ENCODE measurements at places on chromosomes 5 and 9.
A peak's percentile ranks its signal among the peaks of the same experiment; 100 is the strongest.

- peak; percentile 5 for DNase-seq
These were observed 2.9 kb upstream of the FOXD1 start for GRCh38 chr5:73451224-73452130.

- peak; percentile 91 for DNase-seq
These were observed 73.4 kb downstream of the ANGPTL2 start for GRCh38 chr9:127049044-127049443.

- peak; percentile 29 for DNase-seq
These were observed 566.7 kb upstream of the KLF4 start for GRCh38 chr9:108056084-108056804.

DNA sequence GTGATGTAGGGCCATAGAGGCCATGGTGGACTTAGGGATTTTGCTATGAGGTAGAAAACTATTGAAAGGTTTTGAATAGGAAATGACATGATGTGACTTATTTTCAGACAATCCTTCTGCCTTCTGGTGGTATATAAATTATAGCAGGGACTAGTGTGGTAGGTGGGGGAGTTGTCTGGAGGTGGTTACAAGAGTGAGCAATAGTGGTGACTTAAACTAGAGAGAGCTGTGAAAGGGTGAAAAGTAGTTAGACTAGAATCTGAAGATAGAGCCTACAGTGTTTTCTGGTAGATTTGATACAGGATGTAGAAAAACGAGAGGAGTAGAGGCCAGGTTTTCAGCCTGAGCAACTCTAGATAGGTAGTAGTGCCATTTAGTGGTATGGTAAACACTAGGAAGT, 32.3 kb downstream of the NAA35 start:
- no peak for DNase-seq

GRCh38 chr9:127826253-127826913, 23.7 kb downstream of the FPGS start:
- DNase-seq: no peak

DNA sequence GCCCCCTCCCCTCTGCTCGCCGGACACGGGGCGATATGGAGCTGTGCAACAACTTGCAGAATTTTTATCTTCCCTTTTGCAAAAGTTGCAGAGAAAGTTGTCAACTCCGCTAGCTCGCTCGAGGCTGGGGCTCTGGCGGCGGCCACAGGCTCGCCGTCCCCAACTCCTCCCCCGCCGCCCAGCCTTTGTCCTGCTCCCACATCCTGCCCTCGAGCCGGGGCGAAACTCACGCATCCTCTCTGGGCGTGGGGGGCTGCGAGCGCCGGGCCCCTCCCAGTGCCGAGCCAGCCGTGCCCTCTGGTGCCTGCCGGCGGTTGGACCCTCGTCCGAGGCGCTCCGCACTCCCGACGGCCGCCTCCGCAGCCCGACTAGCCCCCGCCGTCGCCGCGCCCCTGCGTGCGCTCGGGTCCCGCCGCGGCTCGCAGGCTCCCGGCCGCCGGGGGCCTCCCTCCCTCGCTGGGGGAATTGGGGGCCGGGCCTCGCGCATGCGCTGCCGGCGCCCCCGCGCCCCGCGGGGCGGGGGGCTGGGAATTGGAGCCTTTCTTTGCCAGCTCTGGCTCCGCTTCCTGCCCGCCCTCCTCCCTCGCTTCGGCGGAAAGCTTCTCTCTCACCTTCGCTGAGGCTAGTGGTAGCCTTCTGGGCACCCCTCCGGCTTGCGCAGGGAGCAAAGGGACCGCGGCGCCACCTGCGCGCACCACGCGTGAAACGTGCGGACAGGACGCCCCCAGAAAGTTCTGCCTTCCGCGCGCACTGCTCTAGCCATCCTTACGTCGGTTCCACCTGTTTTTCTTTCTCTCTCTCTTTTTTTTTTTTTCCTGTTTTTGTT, at the start of gene CCNJL:
TSS of gene CCNJL (minus strand) at position 431 of the 826 bp plus-strand sequence. CDS start 641 bp downstream, outside the sequence.
- no peak for DNase-seq

DNA sequence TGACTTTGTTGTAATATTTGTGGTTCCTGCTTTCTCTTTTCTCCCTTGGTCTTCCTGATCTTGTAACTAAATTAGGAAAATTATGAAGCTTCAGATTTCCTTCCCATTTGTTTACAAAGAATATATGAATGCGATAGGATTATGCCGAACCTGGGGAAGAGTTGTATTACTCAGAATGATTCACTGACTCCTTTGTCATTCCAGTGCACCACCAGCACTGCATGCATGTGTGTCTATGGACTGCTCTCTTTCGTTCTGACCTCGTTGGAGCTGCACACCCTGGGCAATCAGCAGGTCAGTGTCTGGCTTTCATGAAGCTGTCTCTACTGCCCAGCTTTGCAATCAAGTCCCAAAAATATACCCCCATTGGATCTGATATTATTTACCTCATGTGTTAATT, 25.5 kb downstream of the NUP188 start:
- no peak for DNase-seq

DNA sequence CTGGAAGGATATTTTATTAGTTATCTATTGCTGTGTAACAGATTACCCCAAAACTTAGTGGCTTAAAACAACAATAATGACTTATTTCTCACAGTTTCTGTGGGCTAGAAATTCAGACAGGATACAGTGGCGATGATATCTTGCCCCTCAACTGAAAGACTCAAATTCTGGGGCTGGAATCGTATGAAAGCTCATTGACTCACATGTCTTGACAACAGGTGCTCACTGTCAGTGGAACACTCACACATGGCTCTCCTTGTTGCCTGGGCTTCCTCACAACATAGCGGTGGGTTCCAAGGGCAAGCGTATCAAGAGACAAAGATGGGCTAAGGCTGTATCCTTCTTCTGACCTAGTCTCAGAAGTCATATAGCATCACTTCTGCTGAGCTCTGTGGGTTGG, 3.7 kb upstream of the GNPDA1 start:
- no peak for DNase-seq

GRCh38 chr5:177620560-177620959, 20.6 kb downstream of the B4GALT7 start:
- DNase-seq: no peak

DNA sequence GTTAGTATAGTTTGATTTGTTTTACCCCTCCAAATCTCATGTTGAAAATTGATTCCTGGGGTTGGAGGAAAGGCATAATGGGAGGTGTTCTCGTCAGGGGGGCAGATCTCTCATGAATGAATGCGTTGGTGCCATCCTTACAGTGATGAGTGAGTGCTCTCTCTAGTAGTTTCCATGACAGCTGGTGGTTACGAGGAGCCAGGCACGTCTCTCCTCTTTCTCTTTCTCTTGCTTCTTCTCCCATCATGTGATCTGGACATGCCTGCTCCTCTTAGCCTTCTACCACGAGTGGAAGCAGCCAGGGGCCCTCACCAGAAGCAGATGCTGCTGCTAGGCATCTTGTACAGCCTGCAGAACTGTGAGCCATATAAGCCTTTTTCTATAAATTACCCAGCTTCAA, 454.1 kb downstream of the EFNA5 start:
- DNase-seq: no peak

DNA sequence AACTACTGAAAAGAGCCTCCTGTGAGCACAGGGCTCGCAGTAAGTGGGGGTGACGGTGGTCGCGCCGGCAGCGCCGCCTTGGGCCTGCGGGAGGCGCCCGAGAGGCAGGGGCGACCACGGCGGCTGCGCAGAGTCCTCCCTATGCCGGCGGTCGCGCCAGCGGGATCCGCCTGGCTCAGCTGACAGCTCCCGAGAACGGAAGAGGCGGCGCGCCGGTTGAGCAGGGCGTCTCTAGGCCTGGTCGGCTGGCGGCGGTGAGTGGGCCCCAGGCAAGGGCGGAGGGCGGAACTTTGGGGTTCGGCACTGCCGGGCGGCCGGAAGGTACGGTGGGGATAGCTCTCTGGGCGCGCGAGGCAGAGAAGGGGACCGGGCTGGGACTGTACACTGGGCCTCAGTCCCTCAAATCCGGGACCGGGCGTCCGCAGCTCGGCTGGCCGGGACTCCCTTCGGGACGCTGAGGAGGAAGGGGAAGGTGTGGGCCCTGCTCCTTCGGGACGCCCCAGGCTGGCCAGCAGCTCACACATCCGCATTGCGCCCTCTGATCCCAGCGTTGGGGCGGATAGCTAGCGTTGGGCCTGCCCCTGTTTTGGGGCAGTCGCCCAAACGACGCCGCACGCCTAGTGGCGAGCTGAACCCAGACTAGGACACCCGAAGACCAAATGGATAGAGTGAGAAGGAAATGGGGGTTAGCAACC, at the start of gene RNF14:
TSS of gene RNF14 (plus strand) at position 192 of the 695 bp plus-strand sequence. CDS start 4,484 bp downstream, outside the sequence.
- peak; percentile 93 for DNase-seq

DNA sequence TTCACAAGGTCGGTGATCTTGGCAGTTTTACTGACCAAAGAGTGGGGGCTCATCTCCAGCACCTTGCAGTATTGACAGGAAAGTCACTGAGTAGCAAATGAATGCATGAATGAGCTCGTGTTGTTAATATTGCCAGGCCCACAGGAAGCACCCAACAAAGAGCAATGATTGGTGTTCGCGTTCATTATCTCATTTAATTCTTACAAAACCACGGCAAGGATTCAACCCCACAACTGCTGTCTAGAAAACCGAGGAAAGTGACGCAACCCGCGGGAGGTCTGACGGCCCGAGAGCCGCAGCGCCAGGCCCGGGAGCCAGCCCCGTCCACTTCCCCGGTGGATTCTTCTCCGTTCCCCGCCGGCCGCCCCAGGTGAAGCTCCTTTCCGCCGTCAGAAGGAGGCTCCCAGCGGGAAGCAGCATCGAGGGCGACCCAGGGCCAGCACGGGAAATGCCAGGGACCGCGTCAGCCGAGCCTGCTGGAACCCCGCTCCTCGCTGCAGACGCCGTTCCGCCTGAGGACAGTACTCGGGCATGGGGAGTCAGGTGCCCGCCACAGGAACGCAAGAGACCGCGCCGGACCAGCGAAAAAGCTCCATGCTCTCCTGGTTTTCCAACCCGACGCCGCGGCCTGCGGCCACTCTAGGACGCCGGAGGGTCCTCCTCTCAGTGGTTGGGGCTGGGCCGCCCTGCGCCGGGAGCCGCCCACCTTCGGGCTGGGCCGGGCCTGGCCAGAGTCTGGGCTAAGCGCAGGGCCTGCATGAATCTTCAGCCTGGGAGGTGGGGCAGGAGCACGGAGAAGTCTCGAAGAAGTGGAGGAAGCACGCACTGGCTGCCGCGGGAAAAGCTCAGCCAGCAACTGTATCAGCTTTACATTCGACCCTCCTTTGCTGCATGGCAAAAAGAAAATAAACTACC, 19.8 kb upstream of the FER start:
- DNase-seq: peak; percentile 85

GRCh38 chr5:37153661-37154060, 95.5 kb downstream of the CPLANE1 start:
- no peak for DNase-seq

DNA sequence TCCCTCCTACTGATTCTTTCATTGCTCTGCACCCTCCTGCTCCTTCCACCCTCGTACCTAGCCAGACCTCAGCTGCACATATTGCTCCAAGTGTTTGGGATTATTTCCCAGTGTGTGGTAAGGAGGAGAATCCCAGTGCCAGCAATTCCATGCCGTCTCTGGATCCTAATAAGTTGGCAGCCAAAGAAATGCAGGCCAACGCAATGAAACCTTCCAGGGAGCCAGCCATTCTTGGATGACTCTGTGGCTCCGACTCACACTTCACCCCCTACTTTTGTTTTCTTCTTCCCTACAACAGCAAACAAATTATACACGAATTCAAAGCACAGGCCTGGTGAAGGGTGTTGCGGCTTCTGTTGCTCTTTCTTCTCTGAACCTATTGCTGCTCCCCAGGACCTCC, 82.5 kb upstream of the SLC1A3 start:
- no peak for DNase-seq
